Kidney epithelial cell (primary cell): ENCODE measurements at places on chromosomes 5 and 9. TPM values are rescaled to one million over a fixed set of nuclear protein-coding genes. Genes with fewer than 3 reads are reported as not detected.

DNA sequence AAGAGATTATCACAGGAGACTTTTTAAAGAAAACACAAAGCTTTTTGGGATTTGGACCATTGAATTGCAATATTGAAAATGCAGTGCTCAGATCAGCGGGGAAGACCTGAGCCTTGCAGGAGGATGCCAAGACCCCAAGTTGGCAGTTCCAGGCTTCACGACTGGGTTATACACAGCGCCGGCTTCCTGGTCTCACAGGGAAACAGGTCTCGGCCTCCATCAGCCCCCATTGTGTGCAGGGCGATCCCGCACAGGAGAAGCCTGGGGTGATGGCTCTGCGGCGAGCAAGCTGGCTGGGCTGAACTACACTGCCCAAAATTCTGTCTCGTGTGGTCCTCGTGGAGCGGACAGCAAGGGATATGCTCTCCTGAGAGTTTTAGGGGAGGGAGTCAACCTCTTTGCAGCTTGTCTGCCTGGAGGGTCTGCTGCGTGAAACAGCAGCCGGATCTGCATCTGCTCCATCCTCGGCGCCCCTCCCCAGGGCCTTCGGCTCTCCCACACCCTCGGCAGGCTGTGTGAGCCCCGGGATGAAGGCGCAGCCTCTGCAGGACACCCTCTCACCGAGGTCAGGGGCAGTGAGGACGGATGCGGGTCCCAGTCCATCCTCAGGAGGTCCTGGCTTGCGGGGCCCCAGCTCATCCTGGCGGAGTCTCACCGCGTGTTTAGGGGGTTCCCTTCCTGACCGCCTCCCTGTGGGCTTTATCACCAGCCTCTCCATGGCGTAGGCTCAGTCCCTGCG is 60.6 kb downstream of the NSUN2 start:
- no peak for DNase-seq

DNA sequence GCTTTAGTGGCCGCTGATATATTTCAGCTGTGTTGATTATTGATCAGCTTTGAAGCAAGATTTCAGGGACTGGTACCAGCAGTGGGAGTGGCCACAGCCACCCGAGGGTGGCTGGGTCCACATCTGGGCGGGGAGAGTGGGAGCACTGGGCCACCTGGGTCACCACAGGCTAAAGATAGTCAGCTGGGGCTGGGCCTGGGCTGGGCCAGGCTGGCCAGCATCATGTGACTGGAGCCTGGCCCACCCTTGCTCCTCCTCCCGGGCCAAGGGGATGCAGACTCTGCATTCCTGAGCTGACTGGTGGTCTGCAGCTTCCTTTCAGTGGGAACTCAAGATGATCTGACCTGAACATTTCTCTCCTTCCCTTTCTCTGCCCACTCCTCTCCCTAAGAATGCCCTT is 27.1 kb downstream of the LARP1 start:
- no peak for DNase-seq

DNA sequence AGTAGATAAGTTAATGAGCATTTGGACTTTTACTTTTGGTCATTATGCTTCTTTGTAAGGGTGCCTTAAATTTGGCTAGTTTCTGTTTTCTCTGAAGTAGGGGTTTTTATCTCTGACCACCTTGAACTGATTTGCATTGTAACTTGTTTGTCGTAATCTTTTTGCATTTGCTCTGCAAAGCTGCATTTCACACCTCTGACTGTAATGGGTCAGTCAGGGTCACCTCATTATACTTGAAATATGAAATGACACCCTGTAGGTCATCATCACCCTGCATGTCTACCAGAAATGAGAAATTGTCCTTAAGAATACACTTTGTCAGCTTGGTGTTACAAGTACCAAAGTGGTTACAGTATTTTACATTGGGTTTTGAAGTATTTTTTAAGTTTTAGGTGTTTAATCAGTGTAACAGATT is 74.0 kb downstream of the KCNN2 start:
- no peak for DNase-seq

GRCh38 chr5:150781706-150782614 is 3.4 kb downstream of the SMIM3 start:
- no peak for DNase-seq

- DNase-seq = peak; percentile 86
Observed at GRCh38 chr5:136016945-136017530, 11.8 kb upstream of the TGFBI start.

- no peak for DNase-seq
Observed at GRCh38 chr5:100448111-100448528, 87.1 kb upstream of the FAM174A start.

DNA sequence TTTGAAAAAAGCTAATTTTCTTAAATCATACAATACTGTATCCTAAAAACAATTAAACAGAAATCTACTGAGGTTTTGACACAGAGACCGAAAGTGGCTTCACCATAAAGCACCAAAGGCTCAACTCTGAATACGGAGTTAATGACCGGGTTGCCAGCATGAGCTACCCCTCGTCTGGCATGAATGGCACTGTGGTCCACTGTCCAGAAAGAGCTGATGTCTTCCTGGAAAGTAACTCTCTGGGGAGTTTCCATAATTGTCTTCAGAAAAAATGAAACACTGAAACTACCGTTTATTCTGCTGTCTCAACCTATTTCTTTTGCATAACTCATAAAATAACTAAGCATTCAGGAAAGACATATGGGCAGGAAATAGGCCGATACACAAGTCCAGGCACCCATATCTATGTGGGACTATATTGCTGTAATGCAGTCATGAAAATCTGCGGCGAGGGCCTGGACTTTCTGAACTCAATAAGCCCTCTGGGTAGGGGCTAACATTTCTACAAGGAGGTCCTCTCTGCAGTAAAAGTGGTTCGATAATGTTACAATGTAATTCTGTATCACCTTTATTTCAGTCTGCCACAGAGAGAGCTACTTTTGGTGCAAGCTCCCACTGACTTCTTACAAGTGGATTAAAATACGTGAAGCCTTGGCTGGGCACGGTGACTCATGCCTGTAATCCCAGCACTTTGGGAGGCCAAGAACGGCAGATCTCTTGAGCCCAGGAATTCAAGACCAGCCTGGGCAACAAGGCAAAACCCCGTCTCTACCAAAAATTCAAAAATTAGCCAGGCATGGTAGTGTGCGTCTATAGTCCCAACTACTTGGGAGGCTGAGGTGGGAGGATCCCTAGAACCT is 52.4 kb downstream of the ANKH start:
- no peak for DNase-seq

DNA sequence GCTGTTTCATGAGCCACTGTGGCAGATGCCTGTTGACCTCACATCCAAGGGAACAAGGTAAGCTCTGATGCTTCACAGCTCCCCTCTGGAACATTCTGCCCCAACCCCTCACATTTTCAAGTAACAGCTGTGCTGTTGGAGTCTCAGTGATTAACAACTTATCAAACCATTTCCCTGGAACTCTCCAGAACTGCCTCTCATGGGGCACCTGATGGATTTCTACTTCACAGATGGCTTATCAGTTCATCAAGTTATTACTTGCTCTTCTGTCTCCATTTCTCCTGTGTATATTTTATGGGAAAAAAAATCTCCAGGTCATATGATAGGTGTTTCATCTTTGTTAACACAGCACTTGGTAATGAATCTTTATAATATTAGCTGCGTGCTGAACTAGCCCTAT is 322.4 kb downstream of the MAN2A1 start:
- no peak for DNase-seq

DNA sequence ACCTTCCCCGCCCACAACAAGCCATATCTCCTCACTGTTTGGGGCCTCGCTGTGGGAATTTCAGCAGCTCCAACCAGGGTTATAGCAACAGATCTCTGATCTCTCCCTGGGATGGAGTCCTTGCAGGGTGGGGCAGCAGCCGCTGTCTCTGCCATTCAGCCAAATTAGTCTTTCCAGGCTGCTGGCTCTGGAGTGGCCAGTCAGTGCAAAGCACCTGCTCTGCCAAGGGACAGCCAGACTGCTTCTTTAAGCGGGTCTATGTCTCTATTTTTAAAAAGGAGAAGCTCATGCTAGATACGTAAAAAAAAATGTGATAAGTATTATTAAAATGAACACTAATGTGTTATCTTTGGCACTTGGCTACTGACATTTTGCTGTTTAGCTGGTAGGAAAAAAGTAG is 380.2 kb downstream of the CDH10 start:
- DNase-seq = no peak

- no peak for DNase-seq
Observed at GRCh38 chr9:16652582-16652981, 217.9 kb downstream of the BNC2 start.

GRCh38 chr5:9642621-9643020 is 12.5 kb upstream of the TAS2R1 start:
- DNase-seq = no peak

DNA sequence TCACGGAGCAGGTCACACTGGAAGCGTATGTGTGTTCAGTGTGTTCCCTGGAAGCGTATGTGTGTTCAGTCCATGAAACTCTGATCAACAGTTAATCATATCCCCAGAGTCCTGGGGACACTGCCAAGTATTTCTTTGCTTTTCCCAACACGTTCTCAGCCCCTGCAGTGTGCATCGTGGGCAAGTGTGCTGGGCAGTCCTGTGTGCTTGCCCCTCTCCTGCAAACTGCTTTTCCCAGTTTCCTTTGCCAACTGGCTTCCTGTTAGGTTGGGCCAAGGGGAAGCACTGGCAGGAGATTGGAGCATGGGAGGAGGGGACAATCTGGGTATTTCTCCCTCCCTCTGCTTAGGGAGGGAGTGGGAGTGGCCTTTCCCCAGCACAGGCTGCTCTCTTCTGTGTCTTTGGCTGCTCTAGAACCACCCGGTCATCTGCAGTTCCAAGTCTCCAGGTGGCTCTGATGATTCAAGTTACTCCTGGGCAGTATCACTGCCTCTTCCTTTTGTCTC is 36.8 kb upstream of the NEK6 start:
- DNase-seq = no peak

DNA sequence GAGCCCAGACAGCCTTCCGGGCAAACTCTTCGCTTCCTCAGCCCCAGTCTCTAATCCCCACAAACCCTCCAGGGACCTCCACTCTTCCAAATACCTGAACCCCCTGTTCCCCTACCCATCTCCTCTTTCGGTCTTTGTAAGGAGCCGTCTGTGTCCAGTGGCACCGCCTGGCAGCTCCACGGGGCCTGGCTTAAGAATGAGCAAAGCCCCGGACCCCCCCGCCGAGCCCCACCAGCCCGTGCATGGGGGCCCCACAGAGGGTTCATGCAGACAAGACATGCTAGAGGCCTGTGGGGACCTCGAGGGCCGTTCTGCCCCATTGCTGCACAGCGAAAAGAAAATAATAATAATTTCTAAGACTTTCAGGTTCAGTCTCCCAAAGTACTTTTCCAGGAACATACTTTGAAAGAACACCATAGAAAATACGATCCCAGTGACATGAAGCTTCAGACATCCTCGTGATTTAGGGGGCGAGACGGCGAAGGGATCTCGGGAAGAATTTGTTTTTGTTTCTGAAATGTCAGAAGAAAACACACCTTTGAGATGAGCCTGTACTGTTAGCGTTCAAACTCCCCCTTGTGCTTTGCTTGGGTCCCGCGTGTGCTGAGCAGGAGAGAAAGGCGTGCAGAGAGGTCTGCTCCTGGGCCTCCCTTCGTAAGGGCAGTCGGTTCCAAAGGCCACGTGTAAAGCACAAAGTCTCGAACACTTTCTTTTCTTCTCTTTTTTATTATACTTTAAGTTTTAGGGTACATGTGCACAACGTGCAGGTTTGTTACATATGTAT is 49.2 kb downstream of the IRX2 start:
- DNase-seq = no peak

FAXDC2 gene
- 0.62 and 2.6 TPM in 2 replicates for total RNA-seq

NR5A1 gene
- total RNA-seq = not detected in 2 replicates

MSMP gene
- total RNA-seq = not detected in 2 replicates

RAD23B gene
- total RNA-seq = 76.0 and 113 TPM in 2 replicates

SPOCK1 gene
- total RNA-seq = 13.1 and 20.1 TPM in 2 replicates

ZBED3 gene
- total RNA-seq = 6.0 and 9.8 TPM in 2 replicates

FBP2 gene
- not detected in 2 replicates for total RNA-seq

ZNF354C gene
- total RNA-seq = 6.9 and 7.9 TPM in 2 replicates
